ENCODE measurements at places on chromosomes 12 and 14. TPM values are rescaled to one million over a fixed set of nuclear protein-coding genes. Genes with fewer than 3 reads are reported as not detected.
A peak's percentile ranks its signal among the peaks of the same experiment; 100 is the strongest.

DNA sequence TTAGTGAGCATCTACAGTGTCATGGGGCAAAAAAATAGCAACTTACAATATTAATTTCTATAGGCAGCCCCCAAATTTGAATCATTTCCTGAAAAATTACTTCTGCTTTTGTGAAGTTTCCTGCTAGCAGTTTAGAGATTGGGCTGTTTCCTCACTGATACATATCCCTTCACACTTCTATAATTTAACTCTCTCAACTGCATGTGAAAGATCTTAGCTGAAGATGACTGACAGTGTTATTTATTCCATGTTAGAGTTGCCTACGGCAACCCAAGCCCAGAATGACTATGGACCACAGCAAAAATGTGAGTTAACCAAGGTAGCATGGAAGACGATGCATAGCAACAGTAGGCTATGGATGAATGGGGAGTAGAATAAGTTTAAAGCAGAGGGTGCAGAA, at the start of gene KLRG1:
Gene KLRG1 (plus strand): TSS at position 134 of the 400 bp plus-strand sequence. CDS start 90 bp downstream, at position 224.
- DNase-seq = no peak

- DNase-seq = no peak
Observed at GRCh38 chr12:67650388-67651131, 2.0 kb downstream of the DYRK2 start.

DNA sequence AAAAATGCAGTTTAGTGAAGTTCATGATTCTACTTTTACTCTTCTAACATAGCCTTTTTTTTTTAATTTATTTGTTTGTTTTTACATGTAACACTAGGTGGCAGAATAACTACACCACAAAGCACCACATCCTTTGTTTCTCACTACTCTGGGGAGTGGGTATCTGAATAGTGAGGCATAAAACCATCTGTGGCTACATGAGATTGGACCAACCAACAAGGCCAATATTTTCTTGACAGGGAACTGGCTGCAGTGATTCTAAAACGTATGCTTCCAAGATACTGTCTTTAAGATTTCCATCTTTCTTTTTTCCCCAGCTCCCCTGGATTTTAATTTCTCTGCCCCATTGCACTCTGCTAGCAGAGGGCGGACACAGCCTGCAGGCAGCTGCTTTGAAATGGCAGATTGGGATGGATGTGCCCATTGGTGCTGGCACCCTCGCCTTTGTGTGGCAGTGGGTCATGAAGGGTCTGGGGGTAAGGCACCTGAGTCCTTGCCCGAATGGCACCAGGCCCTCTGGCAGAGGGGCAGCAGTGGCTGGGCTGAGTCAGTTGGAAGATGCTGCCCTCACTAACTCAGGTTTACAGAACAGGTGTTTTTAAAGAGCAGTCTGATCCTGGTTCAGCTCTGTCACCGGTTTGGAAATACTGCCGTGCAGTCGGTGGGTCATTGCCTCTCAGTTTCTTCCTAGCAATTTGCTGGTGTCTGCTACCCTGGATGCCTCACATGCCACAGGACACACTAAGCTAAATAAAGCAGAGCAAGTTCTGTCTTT, 429.1 kb downstream of the RAD51B start:
- no peak for DNase-seq

DNA sequence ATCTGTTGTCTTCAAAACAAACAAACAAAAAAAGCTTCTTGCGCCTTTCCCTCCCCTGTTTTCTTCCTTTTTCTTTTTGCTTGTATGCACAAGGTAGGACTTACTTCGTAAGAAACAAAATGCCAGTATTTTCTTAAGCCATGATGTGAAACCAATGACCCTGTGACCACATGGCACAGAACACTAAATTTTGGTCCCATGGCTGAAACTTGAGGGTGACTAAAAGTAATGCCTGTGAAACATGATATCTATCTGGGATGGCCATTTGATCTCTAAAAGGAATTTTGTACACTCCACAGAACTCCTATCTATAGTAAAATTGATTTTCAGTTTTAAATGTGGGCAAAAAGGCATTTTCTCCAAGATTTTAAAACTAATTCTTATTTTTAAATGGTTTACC, 63.6 kb downstream of the PAPOLA start:
- no peak for DNase-seq

- no peak for DNase-seq
Observed at GRCh38 chr12:44584625-44585024, 291.5 kb downstream of the NELL2 start.

DNA sequence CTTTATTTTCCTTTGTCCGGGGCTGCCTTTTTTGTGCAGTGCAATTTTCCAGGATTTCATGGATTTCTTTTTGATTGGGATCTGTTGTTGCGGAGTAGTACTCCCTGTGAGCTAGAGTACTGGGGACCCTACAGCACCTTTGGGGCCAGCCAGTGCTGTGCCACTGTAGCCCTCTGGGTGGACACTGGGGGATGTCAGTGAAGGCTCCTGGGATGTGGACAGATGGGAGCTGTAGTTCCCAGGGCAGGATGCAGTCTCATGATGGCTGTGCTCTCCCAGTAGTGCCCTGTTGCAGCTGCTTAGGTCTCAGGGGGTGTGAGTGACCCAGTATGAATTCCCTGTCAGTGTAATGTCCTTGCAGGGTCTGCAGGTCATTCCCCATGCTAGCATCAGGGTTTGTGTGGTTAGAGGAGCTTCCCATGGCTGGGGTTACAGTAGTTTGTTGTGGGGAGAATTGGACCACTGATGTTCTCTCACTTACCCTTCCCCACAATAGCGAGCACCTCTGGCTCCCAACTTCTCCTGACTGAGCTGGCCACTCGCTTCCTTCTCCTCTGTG, 72.2 kb downstream of the BRMS1L start:
- DNase-seq = no peak

GRCh38 chr14:66152747-66153146, 333.4 kb upstream of the CCDC196 start:
- peak; percentile 53 for DNase-seq

The MORN3 gene
- polyA plus RNA-seq = 1.7 TPM

The ACAD10 gene
- 39.1 TPM for polyA plus RNA-seq

The FAM222A gene
- polyA plus RNA-seq = 6.9 TPM

The PLEKHG7 gene
- polyA plus RNA-seq = 0.72 TPM

The PTGDR gene
- 0.57 TPM for polyA plus RNA-seq

Data from right renal cortex interstitium (tissue), 3 donors.